ENCODE measurements at places on chromosomes 13 and 19.

DNA sequence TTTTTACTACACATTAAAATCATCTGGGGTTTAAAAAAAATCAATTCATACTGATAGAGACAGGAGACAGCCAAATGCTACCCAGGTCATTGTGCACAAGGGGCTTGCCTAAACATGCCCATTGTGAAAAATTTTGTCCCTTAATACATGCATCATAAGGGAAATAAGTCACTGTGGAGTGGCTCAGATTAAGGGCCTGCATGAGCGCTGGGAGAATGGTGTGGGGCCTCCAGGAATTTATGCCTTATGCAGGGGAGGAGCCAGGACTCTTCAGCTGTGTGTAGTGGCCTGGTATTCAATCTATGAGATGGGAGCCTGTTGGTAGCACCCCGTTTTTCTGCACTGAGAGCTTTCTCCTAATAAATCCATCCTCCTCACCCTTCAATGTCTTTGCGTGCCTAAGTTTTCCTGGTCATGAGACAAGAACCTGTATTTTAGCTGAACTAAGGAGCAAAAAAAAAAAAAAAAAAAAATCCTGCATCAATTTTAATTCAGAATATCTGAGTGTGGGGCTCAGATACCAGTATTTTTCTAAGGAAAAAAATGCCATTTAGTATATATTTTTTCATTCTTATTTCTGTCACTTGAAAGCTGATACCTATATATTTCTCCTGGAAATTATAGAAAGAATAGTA is 997.6 kb upstream of the ATXN8OS start:
- no peak for DNase-seq

DNA sequence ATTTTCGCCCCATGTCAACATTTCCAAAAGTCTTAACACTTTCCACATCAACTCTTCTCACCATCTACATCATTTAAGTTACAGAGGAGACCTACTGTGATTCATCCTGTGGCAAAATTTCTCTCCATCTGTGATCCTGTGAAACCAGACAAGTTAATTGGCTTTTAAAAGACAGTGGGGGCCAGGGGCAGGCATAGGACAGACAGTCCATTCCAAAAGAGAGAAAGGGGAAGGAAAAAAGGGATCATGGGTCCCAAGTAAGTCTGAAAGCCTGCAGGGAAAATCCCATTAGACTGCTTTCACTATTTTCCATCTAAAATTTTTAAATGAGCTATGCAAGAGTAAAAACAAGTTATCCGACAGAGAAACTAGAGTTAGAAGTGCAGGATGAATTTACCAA is 121.0 kb downstream of the MRPL57 start:
- no peak for DNase-seq

DNA sequence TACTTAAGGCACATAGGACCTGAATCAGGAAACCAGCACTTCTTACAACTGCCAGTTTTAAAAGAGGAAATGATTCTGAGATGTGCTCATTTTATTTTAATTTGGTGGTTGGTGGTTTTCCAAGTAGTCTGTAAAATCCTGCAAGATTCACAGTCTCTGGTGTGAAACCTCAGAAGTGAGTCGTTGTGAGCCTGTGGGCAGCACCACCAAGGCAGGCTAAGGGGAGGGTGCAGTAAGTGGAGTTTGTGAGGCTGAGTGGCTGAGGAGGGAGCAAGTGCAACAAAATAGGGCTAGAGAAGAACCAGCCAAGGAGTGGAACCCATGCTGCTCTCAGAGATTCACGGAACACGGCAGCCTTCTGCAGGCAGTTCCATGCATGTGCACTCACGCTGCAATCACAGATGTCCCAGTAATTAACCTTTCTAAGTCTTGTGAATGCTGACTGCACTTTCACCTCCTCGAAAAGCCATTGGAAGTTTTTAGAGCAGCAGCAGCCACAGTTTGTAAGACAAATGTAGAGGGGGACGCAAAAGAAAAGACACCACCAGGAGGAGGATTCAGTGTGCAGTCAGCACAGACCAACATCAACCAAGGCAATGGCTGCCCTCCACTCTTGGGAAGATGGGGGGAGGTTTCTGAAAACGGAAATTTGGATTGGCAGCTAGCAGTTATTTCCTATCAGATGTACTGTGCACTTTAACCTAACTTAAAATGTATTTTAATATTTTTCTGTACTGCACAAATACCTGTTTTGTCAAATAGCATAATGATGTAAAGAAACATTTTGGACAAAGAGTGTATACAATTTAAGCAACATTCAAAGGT is 44.9 kb downstream of the ESD start:
- DNase-seq = no peak

DNA sequence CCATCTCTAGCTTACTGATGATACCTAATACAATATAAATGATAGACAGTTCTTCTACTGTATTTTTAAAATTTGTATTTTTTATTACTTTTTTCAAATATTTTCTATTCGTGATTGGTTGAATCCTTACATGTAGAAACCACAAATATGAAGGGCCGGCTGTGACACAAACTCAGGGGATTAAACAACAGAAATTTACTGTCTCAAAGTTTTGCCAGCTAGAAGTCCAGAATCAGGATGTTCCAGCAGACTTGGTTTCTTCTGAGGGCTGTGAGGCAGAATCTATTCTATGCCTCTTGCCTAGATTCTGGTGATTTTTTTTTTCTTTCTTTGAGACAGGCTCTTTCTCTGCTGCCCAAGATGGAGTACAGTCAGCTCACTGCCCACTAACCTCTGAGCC is 13.8 kb downstream of the FPR1 start:
- no peak for DNase-seq

GRCh38 chr13:31538067-31539042 is 201.0 kb upstream of the RXFP2 start:
- no peak for DNase-seq
